ENCODE measurements at places on chromosomes 16 and 17. TPM values are rescaled to one million over a fixed set of nuclear protein-coding genes. Genes with fewer than 3 reads are reported as not detected.

DNA sequence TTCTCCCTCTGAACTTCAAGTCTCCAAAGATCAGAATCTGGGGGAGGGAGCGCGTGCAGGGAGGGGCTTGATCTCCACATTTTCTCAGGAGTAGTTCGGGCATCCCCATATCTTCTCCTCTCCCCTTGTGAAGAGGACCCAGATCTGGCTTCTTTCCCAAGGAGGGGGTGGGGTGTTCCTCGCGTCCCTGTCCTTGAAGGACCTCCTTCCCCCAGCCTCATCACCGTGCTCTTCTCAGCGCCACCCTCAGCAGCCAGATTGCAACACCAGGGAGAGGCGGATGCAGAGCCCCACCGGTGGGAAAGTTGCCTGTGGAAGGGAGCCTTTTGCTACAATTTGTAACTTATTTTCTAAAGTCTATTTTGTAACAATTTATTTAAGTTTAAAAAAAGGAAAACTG lies 5.7 kb downstream of the PRSS53 start:
- DNase-seq: no peak

- DNase-seq: no peak
Measured at GRCh38 chr17:83183951-83184506, 104.6 kb downstream of the METRNL start.

DNA sequence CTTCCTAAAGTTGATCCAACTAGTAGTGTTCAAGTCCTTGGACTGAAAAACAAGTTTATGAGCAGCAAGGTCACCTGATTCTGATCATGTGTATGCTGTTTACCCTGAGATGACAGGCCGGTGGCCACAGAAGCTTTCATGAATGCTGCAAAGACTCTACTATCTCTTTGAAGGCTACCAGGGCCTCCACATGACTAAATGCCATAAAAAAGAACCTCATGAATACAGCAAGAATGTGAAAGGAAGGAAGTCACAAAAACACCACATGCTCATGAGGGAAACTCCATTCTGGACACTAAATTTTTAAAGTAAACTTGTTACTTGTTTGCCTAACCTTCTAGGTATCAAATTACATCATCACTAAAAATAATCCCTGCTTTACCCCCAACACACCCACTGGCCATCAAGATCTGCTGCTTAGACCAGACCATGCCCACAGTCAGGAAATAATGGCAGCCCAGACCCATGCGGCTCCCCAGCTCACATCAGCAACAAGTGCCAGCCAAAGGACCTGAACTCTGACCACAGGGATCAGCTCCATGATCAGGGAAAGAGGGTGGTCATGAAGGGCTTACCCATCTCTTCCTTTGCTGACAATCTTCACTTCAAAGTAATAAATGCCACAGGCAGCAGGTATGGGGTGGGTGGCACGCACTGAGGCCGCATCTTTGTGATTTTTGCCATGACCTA lies 1.4 kb downstream of the RANBP10 start:
- DNase-seq: no peak

- DNase-seq: no peak
Measured at GRCh38 chr16:30777591-30778297, 9.3 kb downstream of the ZNF629 start.

DNA sequence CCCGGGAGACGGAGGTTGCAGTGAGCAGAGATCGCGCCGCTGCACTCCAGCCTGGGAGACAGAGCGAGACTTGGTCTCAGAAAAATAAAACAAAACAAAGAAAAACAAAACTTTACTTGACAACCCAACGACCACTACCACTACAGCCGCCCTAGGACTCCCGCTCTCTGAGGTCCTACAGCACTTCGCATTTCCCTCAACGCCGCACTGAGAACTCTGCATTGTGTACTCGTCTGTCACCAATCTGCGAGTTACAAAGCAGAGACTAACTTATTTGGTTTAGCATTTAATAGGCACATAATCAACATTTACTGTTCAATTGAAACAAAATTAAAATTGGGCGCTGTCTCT lies 479 bp upstream of the ZNF207 start:
- DNase-seq: no peak

DNA sequence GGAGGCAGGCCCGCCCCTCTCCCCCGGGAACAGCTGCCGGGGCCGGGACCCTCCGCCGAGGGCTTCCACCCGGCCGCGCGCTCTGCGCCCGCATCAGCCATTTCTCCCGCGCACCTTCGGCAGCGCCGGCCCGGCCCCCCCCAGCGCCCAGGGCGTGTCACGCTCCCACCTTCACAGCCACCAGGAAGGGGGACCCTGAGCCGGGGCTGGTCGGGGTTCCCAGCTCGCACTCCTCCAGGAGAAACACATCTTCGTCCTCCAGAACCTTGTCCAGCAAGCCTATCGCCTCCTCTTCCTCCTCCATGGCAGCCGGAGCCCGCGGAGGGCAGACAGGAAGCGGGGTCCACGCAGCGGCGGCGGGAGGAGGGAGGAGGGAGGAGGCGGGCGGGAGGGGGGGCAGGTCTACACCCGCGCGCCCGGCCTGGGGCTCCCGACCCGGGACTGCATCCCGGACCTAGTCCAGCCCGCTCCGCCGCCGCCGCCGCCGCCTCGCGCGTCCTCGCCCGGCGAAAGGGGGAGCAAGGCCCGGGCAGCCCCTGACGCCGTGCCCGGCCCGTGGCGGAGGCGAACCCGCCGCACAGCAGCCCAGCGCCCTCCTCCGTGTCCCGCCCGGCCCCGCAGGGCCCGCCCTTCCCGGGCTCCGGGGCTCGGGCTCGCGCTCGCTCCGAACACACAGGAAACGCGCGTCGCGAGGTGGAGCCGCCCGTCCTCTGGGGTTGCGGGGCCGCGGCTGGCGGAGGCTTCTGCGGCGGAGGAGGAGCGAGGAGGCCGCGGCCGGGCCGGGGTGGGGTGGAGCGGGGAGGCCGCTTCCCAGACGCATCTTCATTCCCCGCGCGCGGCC lies 70.8 kb downstream of the ABR start:
- no peak for DNase-seq

GRCh38 chr16:68064791-68065365 lies 20.3 kb upstream of the NFATC3 start:
- DNase-seq: no peak

- DNase-seq: no peak
Measured at GRCh38 chr16:12815361-12815760, 11.7 kb upstream of the CPPED1 start.

DNA sequence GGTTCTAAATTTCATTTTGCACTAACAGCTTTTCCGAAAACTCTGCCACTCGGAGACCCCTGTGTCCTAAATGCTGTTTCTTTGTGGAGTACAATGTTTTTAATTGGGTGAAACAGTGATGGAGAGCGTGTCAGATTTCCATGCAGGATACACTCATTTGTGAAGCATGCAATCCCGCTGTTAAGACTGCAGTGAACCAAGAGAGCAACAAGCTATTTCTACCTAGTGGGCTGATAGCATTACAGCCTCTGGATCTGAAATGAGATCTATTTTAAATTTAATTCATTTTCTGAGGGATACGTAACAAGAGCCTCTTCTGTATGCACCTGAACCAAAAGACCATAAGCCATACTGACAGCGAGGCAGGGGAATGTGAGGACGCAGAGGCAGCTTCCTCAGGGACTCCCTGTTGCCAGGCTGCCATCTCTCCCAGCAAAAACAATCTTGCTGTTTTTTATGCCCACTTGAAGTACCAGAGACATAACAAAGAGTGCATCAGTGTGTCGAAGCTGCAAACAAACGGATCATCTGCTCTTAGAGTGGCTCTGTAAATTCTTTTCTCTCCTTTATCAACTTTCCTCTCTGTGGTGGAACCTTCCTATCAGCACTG lies 199.9 kb upstream of the COX10 start:
- no peak for DNase-seq

DNA sequence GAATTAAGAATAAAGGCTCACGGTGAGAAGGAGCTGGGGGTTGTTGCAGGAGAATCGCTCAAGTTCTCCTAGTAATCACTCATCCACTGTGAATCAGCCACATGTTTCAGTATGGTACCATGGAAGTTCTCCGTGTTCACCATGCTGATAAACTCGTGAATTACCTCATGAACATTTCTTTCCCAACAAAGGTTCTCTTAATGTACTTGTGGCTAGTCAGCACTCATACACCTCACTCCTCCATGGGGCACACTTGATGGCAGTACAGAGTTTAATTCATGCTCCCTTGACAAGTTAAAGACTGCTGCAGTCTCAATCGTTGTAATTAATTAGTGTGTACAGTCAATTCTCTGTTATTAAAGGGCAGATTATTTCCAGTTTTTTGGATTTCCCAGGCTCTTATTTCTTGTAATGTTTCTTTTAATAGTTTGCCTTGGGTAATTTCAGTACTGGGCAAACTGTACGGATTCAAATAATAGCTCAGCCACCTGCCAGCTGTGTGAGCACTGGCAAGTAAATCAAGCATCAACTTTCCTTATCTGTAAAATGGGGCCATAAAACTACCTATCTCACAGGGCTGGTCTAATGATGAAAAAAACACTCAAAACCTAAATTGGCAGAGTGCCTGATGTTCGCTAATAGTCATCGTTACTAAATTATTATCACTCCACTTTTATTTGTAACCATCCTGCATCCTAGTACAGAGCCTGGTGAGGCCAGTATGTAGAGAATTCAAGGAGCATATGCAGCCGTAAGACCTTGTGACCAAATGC lies 6.1 kb downstream of the GOT2 start:
- DNase-seq: no peak

DNA sequence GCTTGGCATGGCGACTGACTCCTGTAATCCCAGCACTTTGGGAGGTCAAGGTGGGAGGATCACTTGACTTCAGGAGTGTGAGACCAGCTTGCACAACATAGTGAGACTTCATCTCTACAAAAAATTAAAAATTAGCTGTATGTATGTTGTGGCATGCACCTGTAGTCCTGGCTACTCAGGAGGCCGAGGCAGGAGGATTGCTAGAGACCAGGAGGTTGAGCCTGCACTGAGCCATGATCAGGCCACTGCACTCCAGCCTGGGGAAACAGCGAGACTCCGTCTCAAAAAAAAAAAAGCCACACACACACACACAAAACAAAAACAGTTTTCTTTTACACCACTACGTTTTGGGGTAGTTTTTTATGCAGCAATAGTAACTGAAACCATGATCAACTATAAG lies 89.0 kb upstream of the DHX40 start:
- DNase-seq: no peak

The HSPB9 gene
- 0.23 TPM for polyA plus RNA-seq

The MGAT5B gene
- polyA plus RNA-seq: 1.3 TPM

The NPEPPS gene
- polyA plus RNA-seq: 130 TPM

The FBXL16 gene
- polyA plus RNA-seq: 1.5 TPM

The CEP295NL gene
- 0.09 TPM for polyA plus RNA-seq

The ACSM2A gene
- polyA plus RNA-seq: 68.7 TPM

The KRTAP4-1 gene
- polyA plus RNA-seq: not detected

The SPATA22 gene
- 0.82 TPM for polyA plus RNA-seq

The CCL13 gene
- polyA plus RNA-seq: 4.0 TPM

The PRKCB gene
- polyA plus RNA-seq: 7.7 TPM

The SLC13A5 gene
- 3.4 TPM for polyA plus RNA-seq

The FN3KRP gene
- polyA plus RNA-seq: 43.0 TPM

The SOX15 gene
- 2.6 TPM for polyA plus RNA-seq

The C16orf96 gene
- 0.14 TPM for polyA plus RNA-seq

The NLRP1 gene
- polyA plus RNA-seq: 54.0 TPM

The NXN gene
- polyA plus RNA-seq: 37.8 TPM

The KRTAP3-2 gene
- polyA plus RNA-seq: not detected

Data from left renal pelvis (tissue), 4 donors.